Stimulated activated CD4-positive, alpha-beta T cell treated with anti-CD3 and anti-CD28 coated beads, Interleukin-1b, Interleukin-23, amount 100 ng/mL, for 24 hours (primary cell): ENCODE measurements at places on chromosomes 2 and 18.

- no peak for DNase-seq
Observed at GRCh38 chr2:133433455-133434451, 134.5 kb downstream of the NCKAP5 start.

DNA sequence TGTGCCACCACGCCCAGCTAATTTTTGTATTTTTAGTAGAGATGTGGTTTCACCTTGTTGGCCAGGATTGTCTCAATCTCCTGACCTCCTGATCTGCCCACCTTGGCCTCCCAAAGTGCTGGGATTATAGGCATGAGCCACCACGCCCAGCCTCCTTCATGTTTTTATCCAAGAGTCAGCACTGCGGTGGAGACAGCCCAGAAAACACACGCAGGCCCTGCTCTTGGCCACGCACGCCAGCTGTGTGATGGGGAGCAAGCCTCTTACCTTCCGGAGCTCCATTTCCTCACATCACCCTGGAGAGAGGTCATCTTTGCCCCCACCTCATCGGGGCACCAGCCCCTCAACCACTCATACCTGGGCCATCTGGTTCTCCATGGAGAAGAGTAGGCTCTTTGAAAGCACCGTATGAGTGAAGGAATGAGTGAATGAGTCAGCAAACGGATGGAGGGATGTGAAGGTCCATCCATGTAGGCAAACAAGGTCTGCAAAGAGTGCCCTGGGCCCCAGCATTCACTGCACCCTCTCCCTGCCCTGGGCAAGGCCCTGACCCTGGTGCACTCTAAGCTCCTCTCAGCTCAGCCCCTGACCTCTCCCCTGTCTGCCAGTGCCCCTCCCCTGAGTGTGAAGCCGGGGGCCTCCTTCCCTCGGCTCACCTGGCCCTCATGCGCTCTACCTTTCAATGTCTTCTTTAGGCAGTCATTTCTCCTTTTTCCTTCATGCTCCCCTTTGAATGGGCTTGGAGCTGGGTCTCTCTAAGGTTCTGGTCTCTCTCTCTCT lies 7.4 kb downstream of the GYPC start:
- DNase-seq, result no peak

DNA sequence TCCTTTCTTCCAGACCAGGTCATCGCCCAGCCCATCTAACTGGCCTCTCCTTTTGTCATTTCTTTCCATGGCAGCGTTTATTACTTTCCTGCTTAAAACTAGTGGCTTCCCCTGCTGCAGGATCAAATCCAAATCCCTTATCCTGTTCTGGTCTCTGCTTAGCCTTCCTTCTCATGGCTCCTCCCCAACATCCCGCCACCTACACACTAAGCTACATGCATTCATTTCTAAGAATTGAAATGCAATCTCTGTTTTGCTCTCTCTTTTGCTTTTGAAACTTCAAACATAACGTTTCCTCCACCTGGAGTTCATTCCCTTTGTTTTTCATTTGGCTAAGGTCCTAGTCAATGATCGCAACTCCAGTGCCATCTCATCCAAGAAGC lies 18.0 kb upstream of the DPP4 start:
- no peak for DNase-seq

GRCh38 chr18:5787936-5788335 lies 107.4 kb downstream of the TMEM200C start:
- no peak for DNase-seq

GRCh38 chr18:49151482-49151881 lies 200.7 kb upstream of the SMAD7 start:
- no peak for DNase-seq

DNA sequence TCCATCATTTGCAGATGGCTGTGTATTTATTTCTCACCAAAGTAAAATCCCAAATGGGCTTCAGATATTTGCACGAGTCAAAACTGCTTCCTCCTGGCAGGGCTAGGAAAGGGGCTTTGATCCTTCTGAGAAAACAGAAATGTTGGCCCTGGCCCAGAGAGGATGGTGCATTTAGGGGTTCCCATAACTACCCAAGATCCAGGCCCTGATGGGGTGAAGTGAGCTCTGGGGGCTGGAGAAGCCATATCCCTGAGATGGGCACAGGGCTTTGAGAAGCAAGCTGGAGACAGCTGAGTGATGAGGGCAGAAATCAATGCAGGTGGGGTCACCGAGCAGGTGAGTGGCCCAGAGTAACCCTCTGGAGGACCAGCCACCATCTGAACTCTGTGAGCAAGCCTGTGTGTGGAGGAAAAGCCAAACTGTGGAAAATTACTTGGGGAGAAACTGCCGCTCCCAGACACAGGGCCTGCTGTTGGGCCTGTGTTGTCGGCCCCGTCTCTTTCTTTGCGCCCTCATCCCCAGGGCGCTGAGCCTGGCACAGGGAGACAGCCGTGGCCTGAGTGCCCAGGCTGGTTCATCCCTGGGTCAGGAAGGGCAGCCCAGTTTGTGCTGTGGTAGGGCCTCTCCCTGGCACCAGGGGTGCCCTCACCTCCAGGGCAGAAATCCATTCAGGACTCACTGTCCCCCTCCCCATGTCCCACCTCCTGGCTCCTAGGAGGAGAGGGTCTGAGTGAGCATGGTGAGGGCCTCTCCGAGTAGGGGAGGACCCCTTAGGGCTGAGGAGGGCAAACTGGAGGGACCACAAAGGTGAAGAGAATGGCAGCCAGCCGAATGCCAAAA lies 167.8 kb upstream of the HAAO start:
- DNase-seq, result no peak

DNA sequence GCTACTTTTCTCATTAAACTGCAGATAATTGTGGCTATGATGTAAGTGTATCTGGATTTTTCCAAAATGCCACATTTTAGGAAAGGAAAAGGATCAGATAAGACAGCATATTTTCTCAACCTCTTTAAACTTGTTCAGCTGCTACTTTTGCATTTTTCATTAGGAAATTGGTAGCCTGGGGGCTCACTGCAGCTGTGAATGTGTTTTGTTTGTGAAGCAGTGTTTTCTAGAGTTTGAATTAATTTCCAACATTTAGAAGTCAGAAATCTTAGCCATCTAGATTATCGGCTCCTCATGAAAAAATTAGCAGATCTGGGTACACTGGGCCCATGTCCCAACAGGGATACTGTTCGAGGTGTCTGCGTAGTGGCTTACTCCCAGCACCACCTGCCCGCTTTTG lies 56.3 kb upstream of the ZDBF2 start:
- no peak for DNase-seq

DNA sequence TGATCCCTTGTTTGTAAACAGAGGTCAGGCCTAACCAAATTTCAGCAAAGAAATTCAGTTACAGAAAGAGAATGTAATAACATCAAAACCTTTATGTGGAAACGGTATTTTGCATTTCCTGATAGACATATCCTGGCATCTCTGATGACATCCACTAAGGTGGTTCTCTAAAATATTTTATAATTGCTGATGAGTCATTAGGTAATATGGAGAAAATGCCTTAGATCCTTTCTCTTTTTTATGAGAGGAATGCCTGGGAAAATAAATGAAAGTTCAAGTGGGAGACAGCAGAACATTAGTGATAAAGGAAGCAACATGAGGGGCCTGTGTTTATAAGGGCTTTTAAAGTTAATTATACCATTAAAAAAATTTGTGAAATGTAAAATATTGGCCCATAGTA lies 72.6 kb downstream of the PLCL1 start:
- DNase-seq, result no peak

DNA sequence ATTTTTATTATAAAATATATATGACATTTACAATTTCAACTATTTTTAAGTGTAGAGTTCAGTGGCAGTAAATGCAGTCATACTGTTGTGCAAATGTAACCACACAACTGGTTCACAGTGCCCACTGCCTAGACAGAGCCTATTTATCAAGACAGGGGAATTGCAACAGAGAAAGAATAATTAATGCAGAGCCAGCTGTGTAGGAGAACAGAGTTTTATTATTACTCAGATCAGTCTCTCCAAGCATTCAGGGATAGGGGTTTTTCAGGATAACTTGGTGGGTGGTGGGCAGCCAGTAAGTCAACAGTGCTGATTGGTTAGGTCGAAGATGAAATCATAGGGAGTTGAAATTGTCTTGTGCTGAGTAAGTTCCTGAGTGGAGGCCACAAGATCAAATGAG lies 200.3 kb downstream of the NYAP2 start:
- no peak for DNase-seq

GRCh38 chr18:63107931-63108330 lies 211.6 kb downstream of the BCL2 start:
- DNase-seq, result no peak

DNA sequence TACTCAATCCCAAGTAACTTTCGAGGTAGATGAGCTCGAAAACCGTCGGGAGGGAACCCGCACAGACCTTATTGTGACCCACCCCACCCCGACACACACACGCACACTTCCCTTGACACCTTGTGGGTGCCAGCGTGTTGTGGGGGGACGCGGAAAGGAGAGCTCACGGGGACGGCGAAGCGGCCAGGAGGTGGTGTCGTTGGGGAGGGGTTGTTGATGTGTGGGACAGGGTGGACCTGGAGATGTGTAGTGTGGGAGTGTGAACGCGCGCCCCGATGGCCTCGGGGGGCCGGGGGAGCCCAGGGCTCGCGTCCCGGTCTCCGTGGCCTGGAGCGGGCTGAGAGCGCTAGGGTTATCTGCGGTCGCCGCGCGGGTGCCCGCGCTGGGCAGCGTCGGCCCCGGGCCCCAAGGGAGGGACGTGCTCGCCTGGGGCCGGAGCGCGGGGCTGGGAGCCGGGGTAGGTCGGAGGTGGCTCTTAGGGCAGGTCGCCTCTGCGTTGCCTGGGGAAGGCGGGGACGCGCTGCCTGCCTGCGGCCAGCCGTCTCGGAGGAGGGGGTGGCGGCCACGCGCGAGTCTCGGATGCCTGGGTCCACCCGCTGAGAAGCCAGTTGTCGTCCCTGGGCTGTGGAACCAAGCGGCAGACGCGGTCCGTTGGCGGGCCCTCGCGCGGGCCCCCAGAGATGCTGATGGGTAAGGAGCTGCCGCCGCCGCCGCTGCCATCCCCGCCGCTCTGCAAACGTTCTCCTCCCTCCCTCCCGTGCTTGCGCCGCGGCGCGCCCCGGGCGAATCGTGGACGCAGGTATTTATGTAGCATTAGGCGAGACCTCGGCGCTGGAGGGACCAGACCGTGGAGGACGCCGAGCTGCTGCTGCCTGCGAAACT lies 1.6 kb downstream of the KLHL29 start:
- DNase-seq, result no peak

GRCh38 chr2:68512966-68513365 lies 45.6 kb downstream of the APLF start:
- no peak for DNase-seq

DNA sequence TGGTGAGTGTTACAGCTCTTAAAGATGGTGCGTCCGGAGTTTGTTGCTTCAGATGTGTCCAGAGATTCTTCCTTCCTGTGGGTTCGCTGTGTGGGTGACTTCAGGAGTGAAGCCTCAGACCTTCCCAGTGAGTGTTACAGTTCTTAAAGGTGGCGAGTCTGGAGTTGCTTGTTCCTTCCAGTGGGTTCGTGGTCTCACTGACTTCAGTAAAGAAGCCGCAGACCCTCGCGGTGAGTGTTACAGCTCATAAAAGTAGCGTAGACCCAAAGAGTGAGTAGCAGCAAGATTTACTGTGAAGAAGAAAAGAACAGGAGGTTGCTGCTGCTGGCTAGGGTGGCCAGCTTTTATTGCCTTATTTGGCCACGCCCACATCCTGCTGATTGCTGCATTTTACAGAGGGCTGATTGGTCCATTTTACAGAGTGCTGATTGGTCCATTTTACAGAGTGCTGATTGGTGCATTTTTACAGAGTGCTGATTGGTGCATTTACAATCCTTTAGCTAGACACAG lies 34.0 kb upstream of the SPTBN1 start:
- DNase-seq, result no peak

DNA sequence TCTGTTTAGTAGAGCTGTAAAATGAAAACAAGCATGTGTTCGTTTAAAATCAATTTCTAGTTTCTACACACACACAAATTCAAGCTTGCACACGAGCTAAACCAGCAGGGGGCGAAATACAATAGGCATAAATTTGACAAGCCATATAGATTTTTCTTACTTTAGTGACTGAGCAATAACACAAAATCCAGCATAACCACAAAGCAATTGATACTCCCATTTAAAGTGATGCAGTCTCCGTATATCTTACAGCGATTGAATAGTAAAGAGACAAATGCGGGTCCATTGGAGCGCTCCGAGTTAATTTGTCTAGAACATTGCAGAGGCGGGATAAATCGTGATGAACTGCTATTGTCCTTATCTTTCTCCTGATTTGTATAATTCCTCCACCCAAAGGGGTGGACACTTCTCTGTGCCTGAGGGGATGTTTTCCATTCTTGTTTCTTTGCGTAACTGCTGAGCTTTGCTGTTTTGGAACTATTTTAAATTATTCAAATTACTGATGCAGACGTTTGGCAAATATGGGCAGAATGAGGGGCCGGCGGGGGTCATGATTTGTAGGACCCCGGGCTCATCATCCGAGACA lies 1.2 kb upstream of the AFTPH start:
- peak; percentile 59 for DNase-seq

- DNase-seq, result no peak
Observed at GRCh38 chr2:200586644-200586975, 796 bp downstream of the AOX1 start.

GRCh38 chr2:98507891-98508708 lies 63.4 kb downstream of the INPP4A start:
- DNase-seq, result no peak

DNA sequence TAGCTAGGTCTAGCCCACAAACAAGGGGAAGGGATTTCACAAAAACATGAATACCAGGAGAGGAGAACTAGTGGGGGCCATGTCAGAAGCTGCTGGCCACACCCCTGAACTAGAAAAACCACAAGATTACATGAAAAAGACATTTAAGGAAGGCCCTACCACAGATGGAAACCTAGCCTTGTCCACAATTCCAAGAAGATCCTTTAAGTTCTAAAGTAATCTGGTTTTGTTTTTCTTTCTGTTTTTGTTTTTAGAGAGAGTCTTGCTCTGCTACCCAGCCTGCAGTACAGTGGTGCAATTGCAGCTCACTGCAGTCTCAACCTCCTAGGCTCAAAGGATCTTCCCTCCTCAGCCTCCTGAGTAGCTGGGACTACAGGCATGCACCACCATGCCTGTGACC lies 34.2 kb upstream of the CAB39 start:
- DNase-seq, result no peak

DNA sequence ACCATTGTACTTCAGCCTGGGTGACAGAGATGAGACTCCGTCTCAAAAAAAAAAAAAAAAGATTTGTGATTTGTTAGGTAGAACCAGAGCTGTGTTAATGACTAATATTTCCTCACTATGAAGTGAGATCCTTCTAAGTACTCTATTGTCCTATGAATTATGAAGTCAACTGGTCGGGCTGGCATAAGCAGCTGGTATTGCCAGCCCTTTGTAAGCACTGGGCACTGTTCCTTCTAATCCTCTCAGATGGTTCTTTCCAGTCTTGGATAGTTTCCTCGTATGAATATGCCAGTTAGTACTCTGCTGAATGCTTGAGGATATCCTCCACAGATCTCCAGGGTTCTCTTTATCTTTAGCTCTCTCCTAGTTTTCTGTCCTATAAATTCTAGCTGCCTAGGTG lies 223.1 kb upstream of the SP5 start:
- DNase-seq, result no peak

GRCh38 chr2:6352906-6353515 lies 512.7 kb downstream of the CMPK2 start:
- no peak for DNase-seq
